ENCODE measurements at places on chromosomes 13 and 19.
A peak's percentile ranks its signal among the peaks of the same experiment; 100 is the strongest.

- DNase-seq, result no peak
Measured at GRCh38 chr19:2332341-2333026, 4.0 kb downstream of the SPPL2B start.

DNA sequence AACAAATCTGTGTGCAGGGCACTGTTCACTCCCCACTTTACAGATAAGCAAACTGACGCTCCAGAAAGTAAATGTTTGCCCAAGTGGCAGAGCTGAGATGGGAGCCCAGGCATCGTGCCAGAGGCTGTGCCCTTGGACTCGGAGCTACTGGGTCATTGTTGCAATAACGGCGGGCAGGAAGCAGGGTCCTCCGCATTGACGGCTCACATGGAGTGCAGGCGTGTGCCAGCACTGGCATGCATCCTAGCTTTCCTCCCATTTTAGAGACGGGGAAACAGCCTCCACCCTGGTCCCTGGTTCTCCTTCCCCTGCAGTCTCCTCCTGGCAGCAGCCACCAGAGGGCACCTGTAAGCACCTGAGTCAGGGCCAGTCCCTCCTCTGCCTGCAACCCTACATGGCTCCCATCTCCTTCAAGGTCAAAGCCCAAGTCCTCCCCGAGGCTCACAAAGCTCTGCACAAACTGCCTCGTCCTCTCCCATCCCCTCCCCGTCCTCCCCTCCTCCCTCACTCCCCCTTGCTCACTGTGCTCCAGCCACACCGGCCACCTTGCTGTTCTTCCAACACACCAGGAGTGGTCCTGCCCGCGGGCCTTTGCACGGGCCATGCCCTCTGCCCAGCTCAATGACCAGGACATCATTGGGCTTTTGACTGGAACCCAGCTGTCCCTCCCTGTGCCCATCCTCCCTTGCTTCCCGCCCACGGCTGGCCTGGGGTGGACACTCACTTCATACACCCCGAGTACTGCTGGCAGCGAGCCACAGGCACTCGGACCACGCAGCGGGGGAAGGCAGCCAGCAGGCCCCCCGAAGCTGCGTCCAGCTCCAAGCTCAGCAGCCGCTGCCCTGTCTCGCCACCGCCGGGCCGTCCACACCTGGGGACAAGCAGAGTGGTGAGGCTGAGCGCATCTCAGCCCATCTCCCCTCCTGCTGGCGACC lies 7.7 kb upstream of the LRG1 start:
- DNase-seq, result no peak

DNA sequence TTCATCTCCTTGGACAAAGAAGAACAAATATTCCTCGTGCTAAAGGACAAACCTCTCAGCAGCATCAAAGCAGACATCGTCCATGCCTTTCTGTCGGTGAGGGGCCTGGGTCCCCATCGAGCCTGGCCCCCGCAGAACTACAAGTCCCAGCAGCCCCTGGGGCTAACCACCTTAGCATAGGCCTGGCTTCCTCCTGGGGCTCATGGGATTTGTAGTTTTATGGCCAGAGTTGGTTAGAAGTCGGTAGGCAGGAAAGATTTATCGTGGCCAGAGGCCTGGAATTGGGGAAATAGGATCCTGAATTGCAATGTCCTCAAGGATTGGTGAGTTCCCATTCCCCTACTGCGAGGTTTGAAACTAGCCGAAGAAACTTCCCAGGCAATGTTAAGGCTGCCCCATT lies 19.6 kb downstream of the TMEM150B start:
- peak; percentile 71 for DNase-seq

GRCh38 chr13:18236528-18236815 lies 945.2 kb downstream of the TUBA3C start:
- DNase-seq, result no peak

GRCh38 chr13:90300015-90300414 lies 1047.5 kb upstream of the MIR17HG start:
- no peak for DNase-seq

GRCh38 chr13:49439609-49440008 lies 4.3 kb downstream of the CAB39L start:
- DNase-seq, result no peak

DNA sequence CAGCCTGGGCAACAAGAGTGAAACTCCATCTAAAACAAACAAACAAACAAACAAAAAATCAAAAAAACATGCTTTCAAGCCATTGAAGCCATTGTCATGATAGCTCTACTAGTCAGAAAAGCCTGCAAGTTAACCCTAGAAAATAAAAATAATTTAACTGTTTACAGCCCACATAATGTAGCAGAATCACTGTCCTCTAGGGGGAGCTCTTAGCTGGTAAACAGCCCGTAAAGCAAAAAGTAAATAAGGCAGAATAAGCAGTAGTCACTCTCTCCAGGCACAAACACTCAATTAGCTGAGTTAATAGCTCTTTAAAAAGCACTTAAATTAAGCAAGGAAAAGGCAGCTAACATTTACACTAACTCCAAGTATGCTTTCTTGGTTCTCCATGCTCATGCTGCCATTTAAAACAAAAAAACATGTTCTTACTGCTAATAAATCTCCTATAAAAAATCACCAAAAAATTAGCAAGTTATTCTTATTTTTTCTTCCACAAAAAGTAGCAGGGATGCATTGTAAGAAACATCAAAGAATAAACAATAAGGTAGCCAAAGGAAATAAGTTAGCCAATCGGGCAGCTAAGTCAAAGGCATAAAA lies 11.3 kb downstream of the LILRB4 start:
- DNase-seq, result no peak

DNA sequence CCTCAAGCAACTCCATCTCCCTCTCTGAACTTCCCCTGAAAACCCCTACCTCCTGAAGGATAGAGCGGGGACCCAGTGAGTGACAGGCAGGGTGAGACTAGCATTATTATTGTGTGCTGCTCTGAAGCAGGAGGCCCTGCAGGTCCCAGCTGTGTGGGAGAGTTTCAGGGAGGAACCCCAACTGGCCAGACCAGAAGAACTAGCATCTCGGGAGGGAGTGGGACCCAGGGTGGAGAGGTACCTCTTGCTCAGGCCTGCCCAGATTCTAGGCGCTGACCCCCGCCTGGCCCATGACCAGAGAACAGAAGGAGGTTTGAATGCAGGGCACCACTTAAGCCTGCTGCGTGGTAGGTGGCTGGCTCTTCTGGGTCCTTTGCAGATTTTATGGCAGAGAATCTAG lies 5.7 kb upstream of the LYPD3 start:
- DNase-seq, result no peak

- no peak for DNase-seq
Measured at GRCh38 chr13:44107357-44108121, 227.8 kb downstream of the LACC1 start.

DNA sequence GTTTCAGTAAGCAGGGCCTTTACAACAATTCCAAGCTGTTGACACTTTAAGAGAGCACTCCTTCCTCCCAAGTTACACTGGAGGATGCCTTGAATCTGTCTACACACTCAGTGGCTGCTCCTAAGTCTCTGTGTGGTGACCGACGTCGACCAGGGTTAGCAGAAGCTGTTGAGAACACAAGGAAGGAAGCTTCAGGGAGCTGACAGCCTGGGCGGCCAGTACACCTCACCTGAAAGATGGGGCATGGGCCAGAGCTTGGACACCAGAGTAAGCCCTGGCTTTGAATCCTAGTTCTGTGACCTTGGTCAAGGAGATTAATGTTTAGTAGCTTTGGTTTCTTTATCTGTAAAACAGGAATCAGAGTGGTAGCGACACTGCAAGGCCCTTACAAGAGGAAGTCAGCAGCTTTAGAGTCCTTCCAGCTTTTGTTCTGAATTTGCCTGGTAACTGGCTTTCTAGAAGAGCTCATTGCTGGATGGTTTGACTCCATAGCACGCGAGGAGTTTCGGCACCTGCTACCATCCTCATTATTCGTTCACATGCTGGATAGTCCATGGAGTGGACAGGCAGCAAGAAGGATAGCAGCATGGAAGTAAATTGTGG lies 214.2 kb downstream of the FGF9 start:
- no peak for DNase-seq

DNA sequence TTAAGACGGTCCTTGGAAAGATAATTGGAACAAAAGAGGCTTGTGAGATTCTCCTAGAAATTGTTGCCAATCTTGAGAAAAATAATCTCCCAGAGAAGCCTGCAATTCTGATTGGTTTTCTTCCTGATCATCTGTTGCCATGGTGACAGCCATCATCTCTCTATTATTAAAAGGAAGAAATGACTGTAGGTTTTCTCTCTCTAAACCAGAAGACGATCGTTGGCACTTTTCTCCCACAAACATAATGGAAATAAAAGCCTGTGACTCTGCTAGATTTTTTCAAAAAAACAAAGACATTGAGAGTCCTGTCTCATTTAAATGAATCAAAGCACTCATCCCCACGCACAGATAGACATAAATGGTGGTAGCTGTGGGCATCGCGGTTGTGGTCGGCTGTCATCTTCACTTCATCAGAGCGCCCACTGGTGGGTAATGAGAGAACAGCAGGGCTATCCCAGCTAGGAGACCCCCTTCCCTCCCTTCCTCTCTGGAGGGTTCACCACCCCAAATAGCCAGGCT lies 21.7 kb upstream of the CALM3 start:
- peak; percentile 78 for DNase-seq

DNA sequence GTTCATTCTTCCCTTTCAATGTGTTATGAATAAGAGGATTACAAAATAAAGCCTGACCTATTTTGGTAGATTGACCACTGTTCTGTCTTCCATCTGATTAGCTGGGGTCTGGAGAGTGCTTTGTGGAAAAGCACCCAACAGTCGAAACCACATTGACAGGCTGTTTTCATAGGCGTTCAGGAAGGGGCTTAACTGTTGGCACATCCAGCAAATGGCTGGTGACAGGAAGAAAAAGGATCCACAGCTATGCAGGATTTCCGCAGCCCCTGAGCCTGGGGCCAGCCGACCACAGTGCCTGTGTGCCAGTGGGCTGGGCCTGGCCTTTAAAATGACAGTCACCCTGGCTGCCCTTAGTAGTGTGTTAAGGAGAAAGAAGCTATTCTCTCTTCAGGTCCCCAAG lies 113.3 kb downstream of the SIPA1L3 start:
- DNase-seq, result no peak

GRCh38 chr19:3198901-3199700 lies 13.4 kb downstream of the NCLN start:
- peak; percentile 55 for DNase-seq

DNA sequence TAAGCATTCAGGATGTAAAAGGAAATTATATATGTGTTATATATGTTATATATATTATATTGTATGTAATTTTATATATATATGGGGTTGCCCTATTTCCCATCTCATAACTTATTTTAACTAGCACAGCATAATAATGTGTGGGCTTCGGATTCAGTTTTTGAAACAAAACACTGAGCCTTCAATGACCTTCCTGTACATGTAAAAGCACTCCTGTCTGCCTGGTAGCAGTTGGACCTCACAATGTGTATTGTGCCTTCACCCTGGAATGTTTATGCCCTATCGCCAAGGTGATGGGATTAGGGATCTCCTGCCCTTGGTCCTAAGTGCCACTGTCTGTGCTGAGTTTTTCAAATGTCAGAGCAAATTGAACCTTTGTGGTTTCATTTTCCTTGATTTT lies 968.8 kb downstream of the TUBA3C start:
- DNase-seq, result no peak

- DNase-seq, result no peak
Measured at GRCh38 chr13:94708031-94708859, 4.1 kb downstream of the SOX21 start.
